Activated naive CD8-positive, alpha-beta T cell treated with anti-CD3 and anti-CD28 coated beads, Interleukin-2, amount 10 ng/mL, durations not matched to agents 7 days and 5 days (primary cell): ENCODE measurements at places on chromosomes 7 and 10.
A peak's percentile ranks its signal among the peaks of the same experiment; 100 is the strongest.

- no peak for DNase-seq
These were observed 23.8 kb downstream of the MAPK8 start for GRCh38 chr10:48330269-48330668.

- peak; percentile 54 for DNase-seq
These were observed at the start of gene DYNC1I1 for GRCh38 chr7:95772298-95772770. TSS of gene DYNC1I1 (plus strand) at chr7:95772554. CDS start at chr7:95804730, 32,176 bp downstream.

DNA sequence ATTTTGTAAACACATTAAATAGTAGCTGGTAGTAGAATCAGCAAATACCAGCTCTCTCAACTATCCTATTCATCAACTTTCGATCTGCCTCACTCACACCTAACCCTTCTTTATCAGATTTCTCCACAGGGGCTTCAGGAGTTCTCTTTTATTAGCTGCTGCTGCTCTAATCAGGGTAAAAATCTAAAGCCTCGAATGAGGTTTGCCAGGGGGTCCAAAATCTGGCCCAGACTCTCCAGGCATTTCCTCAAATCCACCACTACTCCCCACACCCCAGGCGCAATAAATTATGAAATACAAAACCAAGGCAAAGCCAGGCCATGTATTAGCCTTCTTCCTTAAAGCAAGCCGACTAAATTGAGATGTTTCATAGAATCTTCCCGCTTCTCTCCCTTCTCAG, 2.3 kb downstream of the RNF216 start:
- no peak for DNase-seq

GRCh38 chr7:156609010-156609877, 31.3 kb upstream of the RNF32 start:
- no peak for DNase-seq

DNA sequence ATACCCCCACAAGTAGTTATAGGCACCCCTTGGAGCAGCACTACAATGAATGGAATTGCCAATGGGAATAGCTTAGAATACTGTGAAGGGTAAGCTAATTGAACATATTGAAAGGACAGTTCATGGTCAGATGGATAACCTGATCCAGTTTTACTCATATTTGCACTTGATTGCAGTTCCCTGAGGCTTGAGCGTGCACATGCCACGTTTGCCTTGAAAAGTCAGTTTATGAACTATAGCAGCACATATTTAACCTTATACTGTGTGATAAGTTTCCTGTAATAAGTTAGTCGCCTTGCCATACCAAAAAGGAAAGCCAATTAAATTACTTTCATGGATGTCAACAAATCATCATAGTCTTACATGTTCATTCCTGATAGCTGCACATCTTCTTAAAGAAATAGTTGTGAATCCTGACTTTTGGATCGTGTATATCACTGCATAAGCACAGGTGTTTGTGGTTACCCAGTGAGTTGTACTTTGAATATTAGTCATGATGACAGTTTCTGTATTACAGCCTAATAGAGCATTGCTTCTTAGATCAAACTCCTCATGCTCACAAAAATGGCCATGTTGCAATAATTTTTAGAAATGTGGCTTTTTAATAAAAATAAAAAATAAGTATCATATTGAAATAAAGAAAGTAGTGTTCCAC, 21.6 kb downstream of the DNTT start:
- no peak for DNase-seq

DNA sequence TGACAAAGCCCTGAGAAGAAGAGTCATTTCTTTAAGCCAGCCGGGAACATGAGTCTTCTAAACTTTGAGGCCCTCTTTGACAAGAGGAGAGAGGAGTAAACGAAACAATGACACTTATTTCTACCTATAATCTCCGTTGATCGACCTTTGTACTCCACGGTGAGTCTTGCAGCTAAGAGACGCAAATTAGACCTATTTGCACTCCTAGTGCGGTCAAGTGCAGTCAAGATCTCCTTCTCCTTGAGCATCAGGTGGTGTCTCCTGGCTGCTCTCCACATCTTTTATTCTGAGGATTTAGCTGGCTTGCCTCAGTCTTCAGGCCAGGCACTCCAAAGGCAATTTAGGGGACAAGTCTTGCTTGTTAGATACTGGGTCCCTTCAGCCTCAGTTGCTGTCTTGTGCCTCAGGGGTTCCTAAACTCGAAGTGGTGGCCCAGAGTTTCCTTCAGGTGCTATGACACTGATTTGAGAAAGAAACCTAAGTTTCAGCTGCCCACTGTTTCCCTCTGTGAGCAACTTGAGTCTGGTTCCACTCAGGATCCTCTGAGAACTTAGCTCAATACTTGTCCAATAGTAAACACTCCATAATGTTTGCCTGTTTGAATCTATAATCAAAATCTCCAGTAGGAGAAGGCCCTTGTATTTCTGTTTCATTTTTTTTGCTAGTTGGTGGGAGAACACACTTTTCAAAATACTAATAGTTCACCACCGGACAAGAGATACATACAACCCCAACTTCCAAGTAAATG, 312.9 kb downstream of the RNLS start:
- DNase-seq, result no peak

- no peak for DNase-seq
These were observed 40.5 kb downstream of the PDE6C start for GRCh38 chr10:93652857-93653256.

DNA sequence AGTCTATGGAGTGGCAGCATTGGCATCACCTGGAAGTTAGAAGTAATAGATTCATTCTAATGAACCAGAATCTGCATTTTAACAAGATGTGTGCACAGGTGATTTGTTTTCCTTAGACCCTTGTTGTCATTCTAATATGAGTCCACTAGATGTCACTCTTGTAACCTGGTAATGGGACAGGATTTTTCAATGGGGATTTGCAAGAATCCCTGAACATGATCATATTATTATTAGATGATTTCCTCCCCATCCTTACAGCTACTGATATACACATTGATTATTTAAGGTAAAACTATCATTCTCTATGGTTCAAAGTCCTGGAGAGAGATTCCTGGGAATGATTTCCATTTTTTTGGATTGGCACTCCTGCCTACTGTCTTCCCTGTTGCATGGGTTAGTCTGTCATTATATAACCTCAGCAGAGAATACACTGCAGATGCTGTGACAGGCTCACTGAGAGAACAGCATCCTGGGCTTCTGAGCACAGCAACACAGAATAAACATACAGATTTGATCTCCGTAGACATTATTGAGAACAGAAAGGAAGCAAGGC, 194.9 kb downstream of the SUGCT start:
- DNase-seq, result no peak

DNA sequence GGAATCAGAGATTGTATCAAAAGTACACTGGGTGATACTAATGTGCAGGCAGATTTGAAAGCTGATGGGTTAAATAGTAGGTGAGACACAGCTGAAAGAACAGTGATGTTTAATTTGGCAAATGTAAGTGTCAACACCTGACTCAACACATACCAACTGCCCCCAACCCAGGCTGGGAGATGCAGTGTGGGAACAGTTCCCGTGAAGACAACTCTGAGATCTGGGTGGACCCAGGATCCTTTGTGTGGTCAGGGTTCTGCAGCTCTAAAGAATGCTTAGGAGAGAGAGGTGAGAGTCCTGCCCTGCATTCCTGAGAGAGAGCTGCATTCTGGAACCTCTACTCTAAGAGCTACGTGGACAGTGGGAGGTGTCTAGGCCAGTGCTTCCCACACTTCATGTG, 479.7 kb downstream of the RPS24 start:
- no peak for DNase-seq

- DNase-seq, result no peak
These were observed 73.8 kb upstream of the PRLHR start for GRCh38 chr10:118669020-118669791.

- no peak for DNase-seq
These were observed 26.4 kb downstream of the YAE1 start for GRCh38 chr7:39592586-39592985.

DNA sequence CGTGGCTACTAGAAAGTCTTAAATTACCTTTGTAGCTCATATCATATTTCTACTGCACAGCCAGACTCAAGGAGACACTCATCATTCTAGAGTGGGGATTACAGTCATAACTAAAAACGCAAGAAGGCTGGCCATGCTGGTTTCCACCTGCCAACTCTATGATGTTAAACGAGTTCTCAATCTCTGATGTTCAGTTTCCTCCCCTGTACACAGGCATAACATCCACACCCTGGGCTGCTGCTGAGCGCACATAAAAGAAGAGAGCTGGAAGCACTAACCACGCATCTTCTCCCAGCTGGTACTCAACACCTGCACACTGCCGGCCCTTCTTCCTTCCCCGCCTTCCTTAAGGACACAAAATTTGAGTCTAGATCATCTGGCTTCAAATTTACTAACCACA, 60.5 kb downstream of the SORBS1 start:
- no peak for DNase-seq

- DNase-seq, result no peak
These were observed 24.6 kb downstream of the SCRN1 start for GRCh38 chr7:29965030-29965429.

GRCh38 chr10:122350893-122351292, 23.6 kb upstream of the PLEKHA1 start:
- no peak for DNase-seq

DNA sequence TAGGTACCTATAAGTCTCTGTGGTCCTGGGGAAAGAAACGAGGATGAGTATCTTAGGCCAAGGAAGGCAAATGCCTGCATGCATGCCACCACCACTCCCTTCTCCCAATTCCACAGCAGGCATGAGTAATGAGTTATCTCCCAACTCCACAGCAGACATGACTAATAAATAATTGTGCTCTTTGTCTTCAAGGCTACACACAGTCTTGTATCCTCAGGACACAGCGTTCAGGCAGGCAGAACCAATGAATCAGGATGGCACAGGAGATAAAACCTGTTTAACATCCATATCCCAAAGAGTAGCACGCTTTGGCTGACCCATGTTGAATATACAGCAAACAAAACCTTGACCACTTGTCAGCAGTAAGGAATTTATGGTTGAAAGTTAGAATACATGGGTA, 229.7 kb upstream of the NFE2L3 start:
- DNase-seq, result no peak

- no peak for DNase-seq
These were observed 4.2 kb downstream of the NOS3 start for GRCh38 chr7:150994838-150995510.

- DNase-seq, result no peak
These were observed 2.1 kb downstream of the CASD1 start for GRCh38 chr7:94511718-94512117.

GRCh38 chr7:28955718-28956607, 2.2 kb downstream of the TRIL start:
- peak; percentile 53 for DNase-seq

GRCh38 chr10:3886641-3887251, 101.7 kb upstream of the KLF6 start:
- DNase-seq, result no peak

GRCh38 chr10:17227367-17228090, 512 bp upstream of the VIM start:
- no peak for DNase-seq

DNA sequence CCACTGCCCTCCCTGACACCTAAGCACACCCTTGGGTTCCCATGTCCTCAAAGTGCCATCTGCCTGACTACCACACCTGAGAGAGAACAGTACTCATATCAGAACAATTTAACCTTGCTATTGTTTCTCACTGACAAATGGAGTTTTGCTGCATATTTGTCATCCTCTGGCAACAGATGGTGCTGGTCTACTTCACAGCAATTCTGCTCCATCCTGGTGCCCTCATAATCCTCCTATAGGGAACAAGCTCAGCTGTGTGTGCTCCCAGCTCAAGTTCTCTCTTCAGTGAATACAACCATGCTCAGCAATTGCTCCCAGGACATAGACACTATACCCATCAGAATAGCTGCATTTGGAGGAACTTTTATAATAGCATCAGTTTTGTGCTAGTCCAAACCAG, 32.8 kb upstream of the ITGB1 start:
- no peak for DNase-seq

DNA sequence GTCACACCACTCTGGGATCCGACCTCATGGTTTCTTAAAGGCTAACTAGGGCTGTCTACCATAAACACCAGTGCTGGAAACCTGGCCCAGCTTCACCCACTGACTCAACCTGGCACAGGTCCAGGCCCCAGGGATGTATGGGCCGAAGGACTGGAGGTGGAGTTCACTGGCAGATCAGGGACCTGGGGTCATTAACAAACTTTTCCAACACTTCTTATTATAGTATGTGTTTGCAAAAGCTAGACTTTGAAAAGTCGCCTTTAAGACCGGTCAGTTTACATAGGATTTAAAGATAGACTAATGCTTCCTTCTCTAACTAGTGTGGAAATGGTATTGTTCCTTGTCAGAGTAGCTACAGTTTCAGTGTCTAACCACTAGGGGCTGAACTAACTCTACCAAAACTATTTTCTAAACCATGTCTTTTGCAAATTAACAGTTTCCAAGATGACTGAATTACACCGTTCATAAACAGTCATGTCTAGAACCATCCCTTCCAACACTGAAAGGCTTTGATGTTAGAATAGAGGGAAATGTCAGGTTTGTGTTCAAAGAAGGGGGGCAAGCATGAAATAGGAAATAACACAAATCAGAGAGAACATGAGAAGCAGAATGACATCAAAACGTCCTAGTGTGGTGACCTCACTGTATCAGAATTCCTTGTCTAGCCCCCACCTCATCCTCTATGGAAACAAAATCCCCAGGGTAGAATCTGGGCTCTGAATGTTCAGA, 29.7 kb downstream of the STN1 start:
- DNase-seq, result no peak

DNA sequence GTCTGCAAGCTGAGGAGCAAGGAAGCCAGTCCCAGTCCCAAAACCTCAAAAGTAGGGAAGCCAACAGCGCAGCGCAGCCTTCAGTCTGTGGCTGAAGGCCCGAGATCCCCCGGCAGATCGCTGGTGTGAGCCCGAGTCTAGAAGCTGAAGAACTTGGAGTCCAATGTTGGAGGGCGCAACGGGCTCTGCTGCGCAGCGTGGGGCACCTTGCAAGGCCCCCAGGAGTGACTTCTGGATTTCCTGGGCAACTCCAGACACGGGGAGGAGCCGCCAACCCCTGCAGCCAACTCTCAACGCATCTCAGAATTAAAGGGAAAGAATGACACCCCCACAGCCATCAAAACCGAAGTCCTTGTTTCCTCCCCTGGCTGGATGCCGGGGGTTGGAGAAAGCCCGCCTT, 18.8 kb upstream of the PROSER2 start:
- no peak for DNase-seq

DNA sequence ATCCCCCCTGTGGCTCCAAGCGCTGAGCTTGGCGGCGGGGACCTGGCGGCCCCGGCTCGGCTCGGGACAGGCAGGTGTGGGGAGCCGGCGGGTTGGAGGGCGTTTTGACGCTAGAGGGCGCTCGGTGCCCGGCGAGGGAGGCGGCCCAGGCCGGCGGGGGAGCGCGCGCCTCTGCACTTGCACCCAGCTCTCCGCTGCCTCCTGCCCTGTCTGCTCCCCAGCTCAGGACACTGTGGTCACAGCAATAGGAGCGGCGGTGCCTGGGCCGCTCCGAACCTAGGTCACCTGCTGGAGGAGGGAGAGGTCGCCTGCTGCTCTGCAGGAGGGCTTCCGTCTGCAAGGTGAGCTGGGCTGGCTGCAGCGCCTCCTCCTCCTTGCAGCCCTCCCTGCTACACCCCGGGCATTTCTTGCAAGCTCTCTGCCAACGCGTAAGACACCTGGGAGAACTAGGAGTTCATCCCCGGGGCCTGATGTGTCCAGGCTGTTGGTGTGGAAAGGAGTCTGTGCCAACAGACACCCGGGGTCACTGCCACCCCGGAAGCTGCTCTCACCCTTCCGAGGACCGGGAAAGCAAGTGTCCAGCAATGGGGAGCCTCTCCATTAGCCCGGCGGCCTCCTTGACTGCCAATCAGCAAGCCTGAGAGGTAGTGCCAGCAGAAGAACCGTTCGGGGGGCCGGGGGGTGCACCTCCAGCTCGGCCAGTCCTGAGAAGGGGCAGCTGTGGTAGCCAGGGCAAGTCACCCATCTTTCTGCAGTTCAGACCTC, 620.4 kb downstream of the GALNT17 start:
- peak; percentile 64 for DNase-seq
